Activated CD4-positive, alpha-beta T cell treated with anti-CD3 and anti-CD28 coated beads, Interleukin-2, amount 10 ng/mL, durations not matched to agents 24 days and 14 days (primary cell): ENCODE measurements at places on chromosomes 4 and X. TPM values are rescaled to one million over a fixed set of nuclear protein-coding genes. Genes with fewer than 3 reads are reported as not detected.

DNA sequence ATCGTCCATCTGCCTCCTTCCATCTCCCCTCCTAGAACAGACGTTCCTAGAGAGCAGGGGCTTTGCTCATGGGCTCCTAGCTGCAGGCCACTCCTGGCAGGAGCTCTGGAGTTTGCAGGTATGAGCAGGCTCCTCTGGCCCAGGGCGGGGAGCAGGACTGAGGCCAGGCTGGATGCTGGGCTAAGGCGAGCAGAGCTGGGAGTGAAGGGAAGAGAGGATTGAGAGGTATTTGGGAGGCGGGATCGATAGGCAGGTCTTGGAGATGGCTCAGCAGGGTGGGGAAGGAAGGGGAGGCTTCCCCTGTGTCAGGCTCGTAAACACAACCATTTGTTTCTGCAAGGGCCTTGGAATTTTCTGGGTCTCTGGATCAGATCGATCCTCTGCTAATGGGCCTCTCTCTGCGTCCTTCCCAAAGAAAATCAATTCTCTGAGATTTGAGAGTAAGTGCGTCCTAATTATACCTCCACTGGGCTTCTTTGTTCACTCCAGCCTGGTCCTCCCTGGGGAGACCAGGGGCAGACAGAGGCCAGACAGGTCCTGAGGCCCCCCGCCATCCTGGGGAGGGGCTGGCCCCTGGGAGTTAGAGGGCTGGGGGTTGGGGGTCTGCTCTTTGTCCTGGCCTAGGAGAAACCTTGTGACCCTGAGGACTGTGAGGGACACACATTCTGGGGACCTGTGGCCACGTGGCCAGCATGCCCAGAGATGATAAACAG, 94.8 kb upstream of the PSAPL1 start:
- DNase-seq: no peak

The PPEF2 gene
- total RNA-seq: 0.23 TPM in 1 of 2 replicates, not detected in the other

The HGFAC gene
- not detected in 2 replicates for total RNA-seq

DNA sequence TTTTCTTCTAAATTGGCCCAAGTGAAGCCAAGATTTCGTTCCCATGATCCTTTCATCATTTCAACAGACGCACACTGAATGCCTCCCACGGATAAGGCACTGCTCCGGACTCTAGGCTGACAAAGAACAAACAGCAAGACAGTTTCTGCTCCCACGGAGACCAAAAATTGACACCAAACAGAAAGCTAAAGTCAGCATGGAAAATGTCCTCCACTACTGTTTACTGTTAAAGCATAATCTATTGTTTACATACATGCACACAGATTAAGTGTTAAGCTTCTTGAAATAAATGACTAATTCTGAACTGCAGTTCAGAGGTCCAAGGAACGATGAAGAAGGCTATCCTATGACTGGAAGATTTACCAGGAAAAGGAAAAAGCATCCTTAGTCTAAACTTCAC, 199.6 kb downstream of the AASDH start:
- no peak for DNase-seq

GRCh38 chrX:102930990-102931756, 5.9 kb upstream of the RAB40AL start:
- DNase-seq: no peak

DNA sequence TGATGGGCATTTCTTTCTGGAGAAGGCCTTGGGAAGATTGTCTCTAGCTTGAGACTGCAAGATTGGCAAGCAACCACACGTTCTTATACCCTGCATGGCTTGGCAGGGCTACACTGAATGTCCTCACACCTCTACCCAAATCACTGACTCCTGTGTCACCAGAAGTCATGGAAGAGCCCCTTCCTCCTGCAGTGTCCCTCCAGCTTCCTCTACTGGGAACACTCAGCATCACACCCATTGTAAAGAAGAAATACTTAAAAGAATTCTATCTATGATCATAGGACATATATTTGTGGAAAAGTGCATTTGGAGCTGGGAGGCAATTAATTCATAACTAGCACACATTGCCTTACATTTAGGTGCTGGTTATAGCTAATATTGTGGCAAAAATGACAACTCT, 113.1 kb downstream of the CCSER1 start:
- no peak for DNase-seq

The SCD5 gene
- total RNA-seq: 0.63 and 0.95 TPM in 2 replicates

DNA sequence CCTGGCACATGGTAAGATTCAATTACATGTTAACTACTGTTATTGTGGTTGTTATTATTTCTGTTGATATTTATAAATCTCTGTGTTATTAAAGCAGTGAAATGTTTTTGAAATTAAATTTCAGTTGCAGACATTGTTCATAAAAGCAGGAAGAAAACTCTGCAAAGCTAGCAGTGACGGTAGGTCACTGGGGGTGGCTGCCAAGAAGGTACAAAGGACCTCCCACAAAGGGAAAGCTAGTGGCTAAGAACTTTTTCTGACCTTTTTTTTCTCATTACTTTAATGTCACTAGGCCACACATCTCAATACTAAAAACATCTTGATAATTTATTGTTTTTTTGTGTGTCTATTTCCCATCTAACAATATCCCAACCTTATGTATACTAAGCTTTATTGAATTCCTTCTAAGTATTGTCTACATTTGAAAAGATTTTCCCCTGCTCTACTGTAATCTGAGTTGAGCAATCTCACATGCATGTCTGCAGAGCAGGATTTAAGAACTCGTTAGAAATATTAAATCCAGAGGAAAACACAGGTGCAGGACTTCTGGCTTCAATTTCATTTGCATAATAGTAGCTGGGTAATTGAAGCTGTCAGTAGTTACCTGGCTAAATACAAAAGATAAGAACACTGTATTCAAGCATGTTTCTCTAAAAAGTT, 197.3 kb downstream of the CFAP299 start:
- no peak for DNase-seq

The XAGE1B gene
- not detected in 2 replicates for total RNA-seq

DNA sequence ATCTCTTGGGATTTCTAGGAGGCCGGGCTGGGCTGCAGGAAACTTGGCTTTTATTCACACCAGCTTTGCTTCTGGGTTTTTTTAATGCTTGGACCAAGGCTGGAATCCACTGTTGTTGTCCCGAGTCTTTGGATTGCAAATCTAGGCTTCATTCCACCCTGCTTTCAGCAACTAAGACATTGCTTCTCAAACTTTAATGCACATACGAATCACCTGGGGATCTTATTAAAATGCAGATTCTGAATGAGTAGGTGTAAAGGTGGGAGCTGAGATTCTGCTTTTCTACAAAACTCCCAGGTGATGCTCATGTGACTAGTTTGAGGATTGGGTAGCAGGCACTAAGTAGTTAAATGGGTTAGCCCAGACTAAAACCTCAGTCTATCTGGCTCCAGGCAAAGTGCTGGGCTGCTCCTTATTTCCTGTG, 39.2 kb upstream of the GPC4 start:
- DNase-seq: no peak

The MAOB gene
- not detected in 2 replicates for total RNA-seq

- DNase-seq: no peak
Measured at GRCh38 chrX:11073381-11073780, 37.8 kb upstream of the HCCS start.

- DNase-seq: no peak
Measured at GRCh38 chr4:16106956-16107355, 23.1 kb upstream of the PROM1 start.

The ASB12 gene
- total RNA-seq: not detected in 2 replicates

The OPN1LW gene
- not detected in 2 replicates for total RNA-seq

The NHS gene
- total RNA-seq: 6.8 and 7.3 TPM in 2 replicates

The ARMCX6 gene
- total RNA-seq: 75.5 and 77.1 TPM in 2 replicates

- no peak for DNase-seq
Measured at GRCh38 chr4:139184129-139184528, 7.1 kb upstream of the ELF2 start.

The SOD3 gene
- total RNA-seq: not detected in 2 replicates

DNA sequence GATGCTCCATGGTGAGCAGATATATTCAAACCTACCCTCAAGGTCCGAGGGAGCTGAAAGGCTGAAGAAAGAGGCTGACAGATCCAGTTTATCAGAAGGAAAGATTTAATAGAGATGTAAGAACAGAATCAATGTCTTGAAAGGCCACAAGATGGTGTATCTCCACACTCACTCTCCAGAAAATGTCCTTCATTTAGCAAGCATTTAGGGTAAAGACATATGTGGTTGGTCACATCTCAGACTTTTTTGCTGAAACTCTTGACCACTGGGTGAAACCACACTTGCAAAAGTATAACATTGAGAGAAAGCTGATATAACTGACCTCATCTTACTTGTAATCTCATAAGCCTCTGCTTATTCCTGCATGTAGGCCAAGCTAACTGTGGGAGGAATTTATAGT, 745.8 kb upstream of the GALNTL6 start:
- DNase-seq: no peak

The SOWAHD gene
- total RNA-seq: 0.35 and 0.45 TPM in 2 replicates

DNA sequence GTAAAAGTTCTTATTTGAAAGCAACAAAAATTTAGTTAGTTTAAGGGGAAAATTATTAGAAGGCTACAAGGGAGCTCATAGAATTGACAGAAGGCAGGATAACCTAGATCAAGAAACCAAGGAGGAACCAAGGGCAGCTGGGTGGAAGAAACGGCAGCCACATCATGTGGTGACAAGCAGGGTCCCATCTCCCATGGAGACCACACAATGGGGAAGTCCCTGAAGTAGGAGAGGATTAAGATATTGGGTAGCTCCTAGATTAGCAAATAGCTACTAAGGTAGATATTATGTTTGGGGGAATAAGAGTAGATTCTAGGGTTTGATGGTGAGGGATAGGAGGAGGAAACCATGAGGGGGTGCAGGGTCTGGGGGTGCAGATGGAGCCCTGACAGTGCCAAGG, 48.0 kb upstream of the TMEM154 start:
- no peak for DNase-seq

- no peak for DNase-seq
Measured at GRCh38 chr4:36815536-36815935, 429.0 kb upstream of the NWD2 start.

DNA sequence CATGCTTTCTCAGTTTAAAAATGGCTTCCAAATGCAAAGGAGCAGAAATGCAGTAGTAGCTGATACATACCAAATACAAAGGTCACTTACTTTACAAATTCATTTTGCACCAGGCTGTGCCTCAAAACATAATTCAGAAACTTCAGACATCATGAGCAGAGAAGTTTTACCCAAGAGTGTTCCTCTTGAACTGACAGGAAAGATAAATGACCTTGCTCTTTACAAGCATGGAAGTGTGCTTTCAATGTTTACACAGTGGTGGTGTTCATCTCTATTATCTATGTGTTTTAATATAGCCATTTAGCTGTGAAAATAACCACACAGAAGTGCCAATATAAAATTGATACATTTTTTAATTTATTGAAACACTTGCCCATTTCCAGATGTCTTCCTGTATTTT, 383.4 kb downstream of the ANKRD50 start:
- no peak for DNase-seq

DNA sequence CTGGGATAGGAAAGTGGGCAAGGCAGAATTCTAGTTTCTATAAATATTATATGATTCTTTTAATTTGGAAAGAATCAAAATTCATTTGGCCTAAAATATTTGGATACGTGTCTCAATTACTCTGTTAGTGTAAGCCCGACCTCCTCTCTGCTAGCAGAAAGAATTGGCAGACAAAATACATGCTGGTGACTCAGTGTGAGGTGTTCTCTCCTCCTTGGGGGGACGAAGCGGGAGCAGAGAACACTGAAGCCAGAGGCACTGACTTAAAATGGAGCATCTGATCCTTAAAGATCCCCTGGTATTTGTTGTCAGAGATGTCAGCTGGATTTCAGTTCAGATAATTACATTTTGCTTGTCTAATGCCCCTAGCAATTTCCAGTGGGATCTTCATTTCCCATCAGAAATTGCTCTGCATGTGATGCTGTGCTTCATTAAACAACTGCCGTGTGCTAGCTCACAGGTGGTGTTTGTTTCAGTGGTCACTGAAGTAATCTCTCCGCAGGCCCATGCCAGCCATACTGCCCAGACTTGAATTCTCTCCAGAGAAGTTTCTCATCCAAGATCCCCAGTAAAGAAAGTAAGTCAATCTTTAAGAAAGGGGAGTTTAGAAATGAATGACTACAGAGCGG, 188.7 kb upstream of the TLL1 start:
- no peak for DNase-seq

GRCh38 chr4:2931512-2932301, 31.5 kb downstream of the NOP14 start:
- DNase-seq: peak; percentile 88

- DNase-seq: no peak
Measured at GRCh38 chrX:29215251-29215650, 628.0 kb downstream of the IL1RAPL1 start.

The CTSO gene
- 0.93 and 1.1 TPM in 2 replicates for total RNA-seq

- no peak for DNase-seq
Measured at GRCh38 chrX:39726771-39727170, 371.0 kb downstream of the BCOR start.

DNA sequence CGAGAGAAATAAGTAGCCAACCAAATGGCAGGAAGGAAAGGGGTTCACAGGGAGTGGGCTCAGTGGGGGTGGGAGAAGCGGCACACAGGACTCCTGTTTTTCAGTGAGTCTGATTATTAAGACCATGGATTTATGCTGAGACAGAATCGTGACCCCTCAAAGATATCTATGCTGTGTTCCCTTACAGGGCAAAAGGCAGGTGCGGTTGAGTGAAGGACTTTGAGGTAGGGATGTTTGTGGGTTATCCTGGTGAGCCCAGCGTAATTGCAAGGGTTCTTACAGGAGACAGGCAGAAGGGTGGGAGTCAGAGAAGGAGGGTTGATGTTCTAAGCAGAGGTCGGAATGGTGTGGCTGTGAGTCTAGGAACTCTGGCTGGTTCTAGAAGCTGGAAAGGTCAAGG, 73.0 kb downstream of the EVC start:
- no peak for DNase-seq

- peak; percentile 61 for DNase-seq
Measured at GRCh38 chr4:80173841-80174240, 23.5 kb upstream of the PRDM8 start.

The UGT2B15 gene
- total RNA-seq: not detected in 2 replicates

DNA sequence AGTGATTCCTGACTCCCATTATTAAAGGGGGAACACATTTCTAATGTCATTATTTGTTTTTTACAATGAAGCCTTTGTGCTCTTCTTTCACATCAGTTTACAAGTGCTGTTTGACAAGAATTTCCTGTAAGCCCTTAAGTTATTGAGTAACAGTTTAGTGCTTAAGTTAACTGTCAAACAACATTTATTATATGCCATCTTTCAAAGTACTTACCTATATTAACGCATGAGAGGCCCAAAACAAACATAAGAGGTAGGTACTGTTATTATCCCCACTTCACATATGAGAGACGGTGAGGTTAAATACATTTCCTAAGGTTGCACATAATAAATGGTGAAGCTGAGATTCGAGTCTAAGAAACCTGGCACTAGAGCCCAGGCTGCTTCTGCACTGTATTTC, 56.0 kb upstream of the MAGED1 start:
- no peak for DNase-seq

The FAT4 gene
- not detected in 2 replicates for total RNA-seq

The NOCT gene
- 21.3 and 25.3 TPM in 2 replicates for total RNA-seq

GRCh38 chrX:119071381-119071780, 1.4 kb upstream of the CT47C1 start:
- DNase-seq: no peak

DNA sequence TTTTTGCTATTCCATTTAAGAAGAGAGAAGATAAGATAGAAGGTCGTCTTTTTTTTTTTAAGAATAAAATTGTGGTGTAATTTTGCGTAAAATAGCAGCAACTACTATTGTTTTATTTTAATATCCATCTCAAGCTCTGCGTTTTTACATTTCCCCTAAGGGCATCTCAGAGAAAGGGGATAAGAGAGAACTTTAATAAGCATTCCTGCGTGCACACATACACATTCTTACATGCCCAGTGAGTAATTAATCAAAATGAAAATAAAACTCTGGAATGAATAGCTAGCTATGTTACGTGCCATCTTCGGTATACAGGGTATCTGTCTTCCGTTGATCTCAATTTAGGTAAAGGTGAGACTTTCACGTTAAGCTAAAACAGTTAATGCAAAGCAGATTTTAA, 200.3 kb upstream of the TENM3 start:
- no peak for DNase-seq
